ENCODE measurements at places on chromosomes 3 and 15.
A peak's percentile ranks its signal among the peaks of the same experiment; 100 is the strongest.

GRCh38 chr3:144375088-144375487, 403.5 kb downstream of the DIPK2A start:
- no peak for DNase-seq

GRCh38 chr3:109825971-109826810, 488.8 kb upstream of the DPPA4 start:
- DNase-seq, result no peak

DNA sequence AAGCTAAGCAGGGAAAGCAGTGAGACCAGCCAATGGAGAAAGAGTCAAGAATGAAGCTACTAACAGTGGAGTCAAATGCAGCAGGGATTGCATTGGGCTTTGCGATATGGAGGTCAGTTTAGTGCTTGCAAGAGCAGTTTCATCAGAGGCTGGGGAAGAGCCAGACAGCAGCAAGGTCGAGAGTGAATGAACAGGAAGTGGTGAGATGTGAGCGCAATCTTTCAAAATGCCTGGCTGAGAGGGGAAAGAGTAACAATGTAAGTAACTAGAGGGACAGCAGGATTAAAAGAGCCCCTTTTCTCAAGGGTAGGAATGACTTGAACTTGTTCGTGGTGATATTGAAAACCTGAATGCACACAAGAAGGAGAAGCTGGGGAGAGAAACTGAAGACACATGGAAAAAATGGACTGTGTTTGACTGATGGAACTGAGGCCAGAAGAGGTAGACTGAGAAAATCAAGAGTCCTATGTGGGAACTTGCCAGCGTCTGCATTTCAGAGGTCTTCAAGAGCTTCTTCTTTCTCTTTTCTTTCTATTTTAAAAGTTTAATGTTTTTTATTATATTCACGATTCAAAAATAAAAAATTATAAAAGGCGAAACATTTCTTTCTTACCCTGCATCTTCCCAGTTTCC, 30.6 kb upstream of the GPR160 start:
- DNase-seq, result peak; percentile 58

DNA sequence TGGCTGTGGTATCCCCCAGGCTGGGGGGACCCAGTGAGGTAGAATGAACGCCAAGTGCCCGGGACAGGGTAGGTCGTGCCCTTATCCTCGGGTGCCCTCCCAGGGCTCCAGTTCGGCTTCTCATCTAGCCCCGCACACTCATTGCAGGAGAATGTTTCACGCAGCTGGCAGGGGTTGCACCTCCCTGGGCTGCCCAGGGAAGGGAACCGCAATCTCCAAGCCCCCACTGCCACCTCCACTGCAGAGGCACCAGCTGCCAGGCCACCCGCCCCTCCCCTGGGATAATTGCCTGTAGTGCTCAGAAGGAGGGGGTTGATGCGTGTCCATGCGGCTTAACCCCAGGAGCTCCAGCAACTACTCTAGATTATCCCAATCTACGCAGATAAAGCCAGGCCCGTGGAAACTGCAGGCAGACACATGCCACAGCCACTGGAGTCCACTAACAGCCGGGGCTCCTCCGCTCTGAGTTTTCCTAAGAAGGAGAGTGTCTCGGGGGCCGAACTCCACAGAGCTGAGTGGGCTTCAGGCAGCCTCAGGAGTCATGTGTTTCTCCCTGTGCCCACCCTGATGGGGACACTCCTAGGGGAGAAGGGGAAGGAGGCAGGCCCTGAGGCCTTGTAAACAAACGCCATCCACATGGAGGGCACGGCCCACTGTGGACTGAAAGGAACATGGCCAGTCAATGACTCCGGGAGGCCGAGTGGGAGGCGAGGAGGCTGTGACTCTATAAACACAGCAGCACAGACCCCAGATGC, 137.2 kb upstream of the IQSEC1 start:
- DNase-seq, result no peak

GRCh38 chr3:70244422-70244821, 68.0 kb downstream of the MDFIC2 start:
- no peak for DNase-seq

DNA sequence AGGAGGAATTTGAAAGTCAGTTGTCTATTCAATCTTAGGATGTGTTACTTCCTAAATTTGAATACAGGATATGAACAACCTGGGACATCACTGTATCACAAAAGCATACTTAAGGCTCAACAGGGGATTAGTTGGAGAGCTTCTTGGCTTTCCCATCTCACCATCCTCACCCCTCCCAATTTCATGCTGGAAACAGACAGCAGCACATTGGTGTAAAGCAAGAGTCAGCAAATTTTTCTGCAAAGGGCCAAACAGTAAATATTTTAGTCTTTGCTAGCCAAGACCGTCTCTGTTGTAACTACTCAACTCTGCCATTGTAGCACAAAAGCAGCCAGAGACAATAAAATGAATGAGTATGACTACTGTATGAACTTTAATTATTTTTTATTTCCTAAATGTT, 94.9 kb downstream of the ERC2 start:
- no peak for DNase-seq

DNA sequence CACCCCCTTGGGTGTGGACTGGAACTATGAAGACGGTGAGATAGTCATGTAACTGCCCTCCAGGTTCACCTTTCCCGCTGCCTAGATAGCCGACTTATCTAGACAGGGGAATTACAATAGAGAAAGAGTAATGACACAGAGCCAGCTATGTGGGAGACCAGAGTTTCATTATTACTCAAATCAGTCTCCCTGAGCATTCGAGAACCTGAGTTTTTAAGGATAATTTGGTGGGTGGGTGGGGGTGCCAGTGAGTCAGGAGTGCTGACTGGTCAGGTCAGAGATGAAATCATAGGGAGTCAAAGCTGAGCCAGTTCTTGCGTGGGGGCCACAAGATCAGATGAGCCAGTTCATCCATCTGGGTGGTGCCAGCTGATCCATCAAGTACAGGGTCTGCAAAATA, 19.7 kb upstream of the DNAJC19 start:
- DNase-seq, result no peak

- no peak for DNase-seq
Measured at GRCh38 chr15:51736069-51736468, 1.4 kb downstream of the LYSMD2 start.

- no peak for DNase-seq
Measured at GRCh38 chr3:95815828-95816227, 998.6 kb upstream of the EPHA6 start.

DNA sequence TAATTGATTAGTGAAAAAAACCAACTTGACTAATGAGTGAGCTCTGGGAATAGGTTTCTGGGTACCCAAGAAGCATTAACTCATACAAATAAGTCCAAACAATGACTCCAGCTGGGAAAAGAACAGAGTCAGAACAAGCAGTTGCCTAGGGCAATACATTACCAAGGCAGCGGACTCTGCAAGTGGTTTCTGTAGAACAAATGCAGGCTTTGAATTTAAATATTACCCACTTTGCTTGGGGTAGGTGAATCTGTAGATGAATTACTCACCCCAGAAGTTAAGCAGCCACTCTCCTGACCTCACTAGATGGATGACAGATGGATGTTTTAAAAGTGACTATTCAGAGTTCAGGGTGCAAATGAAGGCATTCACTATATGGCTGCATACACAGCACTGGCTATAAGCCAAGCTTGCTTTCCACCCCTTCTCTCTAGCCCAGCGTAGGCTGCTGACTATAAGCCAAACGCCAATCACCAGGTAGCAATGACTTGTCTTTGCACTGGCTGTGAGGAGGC, 73.1 kb upstream of the BHLHE40 start:
- no peak for DNase-seq

GRCh38 chr15:30872341-30872748, 31.4 kb upstream of the FAN1 start:
- DNase-seq, result no peak

- no peak for DNase-seq
Measured at GRCh38 chr3:38163117-38163840, 2.1 kb upstream of the OXSR1 start.

GRCh38 chr3:35773417-35773816, 134.1 kb downstream of the ARPP21 start:
- DNase-seq, result no peak

DNA sequence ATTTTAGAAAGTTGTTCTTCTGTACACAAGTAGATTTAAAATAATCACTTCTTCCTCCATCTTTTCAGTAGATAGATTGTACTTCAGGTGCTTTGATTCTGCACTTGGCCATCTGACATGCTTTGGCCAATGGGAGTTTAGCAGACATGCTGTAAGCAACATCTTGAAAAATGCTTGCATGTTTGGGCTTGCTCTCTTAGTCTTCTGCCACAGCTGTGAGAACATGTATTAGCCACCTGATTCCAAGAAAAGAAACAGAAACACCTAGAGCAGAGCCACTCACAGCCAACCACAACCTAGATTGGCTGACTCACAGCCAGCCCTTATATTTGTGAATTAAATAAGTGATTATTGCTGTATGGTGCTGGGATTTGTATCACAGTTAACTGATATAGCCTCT, 70.2 kb upstream of the GADL1 start:
- DNase-seq, result no peak

DNA sequence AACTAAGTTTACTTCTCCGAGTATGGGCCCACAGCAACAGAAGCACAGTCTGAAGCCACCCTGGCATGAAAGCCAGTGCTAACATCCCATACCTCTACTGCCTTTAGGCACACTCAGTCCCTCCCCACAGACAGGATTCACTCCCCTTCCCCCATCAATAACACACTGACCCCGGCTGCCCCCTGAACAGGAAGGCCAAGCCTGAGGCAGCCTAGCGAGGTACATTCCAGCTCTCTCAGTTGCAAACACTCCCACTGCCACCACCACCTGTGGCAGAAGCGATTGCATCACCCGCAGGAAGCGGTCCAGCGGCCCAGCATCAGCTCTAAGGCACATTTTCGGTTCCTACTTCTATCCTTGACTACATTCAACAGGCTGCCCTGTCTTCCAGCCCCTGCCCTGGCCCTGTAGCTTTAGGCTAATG, 7.0 kb upstream of the BMF start:
- DNase-seq, result no peak

DNA sequence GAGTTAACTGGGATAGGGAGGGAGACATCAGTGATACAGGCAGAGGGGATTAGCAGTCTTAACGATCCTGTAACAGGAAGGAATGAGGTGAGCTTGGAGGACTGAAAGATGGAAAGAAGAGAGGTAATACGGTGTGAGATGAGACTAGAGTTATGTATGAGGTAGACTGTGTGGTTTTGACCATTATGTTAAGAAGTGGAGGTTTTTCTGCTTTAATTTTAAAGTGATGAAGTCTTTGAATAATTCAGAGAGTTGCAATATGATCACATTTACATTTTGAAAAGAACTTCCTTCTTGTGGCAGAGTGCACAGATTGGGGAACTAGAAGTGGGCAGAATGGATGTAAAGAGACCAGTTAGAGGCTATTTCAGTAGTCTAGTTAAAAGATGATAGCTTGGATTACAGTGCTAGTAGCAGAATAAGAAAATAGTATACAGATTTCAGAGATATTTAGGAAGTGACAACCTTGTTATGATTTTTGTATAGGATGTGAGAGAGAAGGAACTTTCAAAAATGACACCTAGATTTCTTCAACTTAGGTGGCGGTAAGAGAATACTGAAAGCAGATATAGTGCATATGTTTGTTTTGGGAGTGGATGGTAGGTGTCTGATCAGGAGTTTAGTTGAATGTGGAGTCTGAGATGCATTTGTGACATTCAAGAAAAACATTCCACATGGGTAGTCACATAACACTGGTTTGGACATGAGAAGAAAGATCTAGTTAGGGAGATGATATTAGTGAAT, 40.5 kb downstream of the STT3B start:
- no peak for DNase-seq

DNA sequence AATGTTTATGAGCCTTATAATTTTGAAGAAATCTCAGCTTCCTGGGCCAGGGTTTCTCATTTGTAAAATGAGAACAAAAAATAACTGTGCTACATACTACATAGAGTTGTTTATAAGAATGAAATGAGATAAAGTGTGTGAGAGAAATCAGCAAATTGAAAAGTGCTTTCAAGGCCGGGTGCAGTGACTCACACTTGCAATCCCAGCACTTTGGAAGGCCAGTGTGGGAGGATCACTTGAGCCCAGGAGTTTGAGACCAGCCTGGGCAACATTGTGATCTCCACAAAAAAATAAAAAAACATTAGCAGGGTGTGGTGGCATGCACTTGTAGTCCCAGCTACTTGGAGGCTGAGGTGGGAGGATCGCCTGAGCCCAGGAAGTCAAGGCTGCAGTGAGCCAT, 22.4 kb downstream of the FOXB1 start:
- DNase-seq, result no peak

DNA sequence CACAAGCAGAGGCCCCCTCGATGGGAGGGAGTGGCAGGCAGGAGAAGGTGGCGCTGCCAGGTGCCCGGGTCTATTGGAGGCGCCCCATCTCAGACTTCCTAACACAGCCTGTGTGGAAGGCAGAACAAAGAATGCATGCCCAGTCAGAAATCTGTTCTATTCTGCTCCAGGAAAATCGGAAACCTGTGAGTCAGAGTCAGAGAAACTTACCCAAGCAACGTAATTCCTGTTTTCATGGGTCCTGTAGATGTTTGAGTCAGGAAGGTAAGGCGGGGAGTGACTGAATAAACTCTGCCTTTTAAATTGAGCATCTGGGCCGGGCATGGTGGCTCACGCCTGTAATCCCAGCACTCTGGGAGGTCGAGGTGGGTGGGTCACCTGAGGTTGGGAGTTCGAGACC, 13.7 kb downstream of the MAP6D1 start:
- no peak for DNase-seq

- no peak for DNase-seq
Measured at GRCh38 chr3:161423911-161424522, 52.7 kb upstream of the SPTSSB start.

DNA sequence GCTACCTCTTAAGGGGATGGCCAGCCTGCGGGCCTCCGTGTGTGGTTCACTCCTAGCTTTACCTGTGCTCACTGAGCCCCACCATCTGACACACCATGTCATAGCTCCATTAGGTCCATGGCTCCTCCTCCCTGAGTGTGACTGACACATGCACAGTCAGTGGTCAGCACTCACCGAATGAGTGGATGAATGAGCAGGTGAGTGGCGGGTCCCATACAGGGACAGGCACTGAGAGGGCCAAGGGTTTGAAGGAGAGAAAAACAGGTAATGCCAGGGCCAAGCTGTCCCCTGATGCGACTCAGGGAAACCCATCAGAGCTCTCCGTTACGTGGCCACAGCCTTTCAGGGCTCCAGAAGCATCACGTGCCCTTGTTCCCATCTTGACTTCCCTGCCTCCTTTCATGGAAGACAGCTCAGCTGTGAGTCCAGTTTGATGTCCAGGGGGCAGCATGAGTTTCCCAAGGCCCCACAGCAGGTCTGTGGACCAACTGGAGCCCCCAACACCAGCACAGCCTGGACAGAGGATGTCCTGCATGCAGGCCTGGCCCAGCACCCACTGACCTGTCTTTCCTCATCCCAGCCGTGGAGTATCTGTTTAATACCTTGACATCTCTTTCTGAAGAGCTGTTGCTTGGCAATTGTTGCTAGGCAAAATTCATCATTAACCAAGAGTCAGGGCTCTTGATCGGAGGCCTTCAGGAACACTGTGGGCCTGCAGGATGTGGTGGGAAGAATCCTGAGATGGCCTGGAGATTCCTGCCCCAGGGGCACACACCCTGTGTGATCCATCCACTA, 84.4 kb downstream of the PLXNA1 start:
- no peak for DNase-seq

GRCh38 chr3:107675233-107675900, 152.6 kb downstream of the BBX start:
- DNase-seq, result no peak

GRCh38 chr3:62631488-62631887, 243.7 kb downstream of the CADPS start:
- DNase-seq, result no peak

GRCh38 chr3:113431811-113432210, 9.5 kb downstream of the CFAP44 start:
- DNase-seq, result no peak
